Activated naive CD4-positive, alpha-beta T cell treated with anti-CD3 and anti-CD28 coated beads, Interleukin-2, amount 50 U/mL, for 16 hours (primary cell): ENCODE measurements at places on chromosomes 2 and 18.

DNA sequence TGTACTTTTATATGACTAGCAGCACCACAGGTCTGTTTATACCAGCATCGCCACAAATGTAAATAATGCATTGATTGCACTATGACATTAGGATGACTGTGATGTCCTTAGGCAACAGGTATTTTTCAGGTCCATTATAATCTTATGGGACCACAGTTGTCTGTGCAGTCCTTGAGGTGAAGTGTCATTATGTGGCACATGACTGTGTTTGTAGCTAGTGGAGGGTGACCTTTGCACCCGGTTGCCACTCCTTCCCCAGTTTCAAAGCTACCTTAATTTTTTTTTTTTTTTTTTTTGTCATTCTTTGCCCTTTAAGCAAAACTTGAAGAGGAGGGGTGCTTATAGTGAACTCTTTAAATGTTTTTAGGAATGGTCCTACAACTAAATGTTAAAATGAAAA lies 386.4 kb downstream of the THSD7B start:
- DNase-seq: no peak

- DNase-seq: no peak
Observed at GRCh38 chr2:47530105-47530760, 127.3 kb downstream of the MSH2 start.

DNA sequence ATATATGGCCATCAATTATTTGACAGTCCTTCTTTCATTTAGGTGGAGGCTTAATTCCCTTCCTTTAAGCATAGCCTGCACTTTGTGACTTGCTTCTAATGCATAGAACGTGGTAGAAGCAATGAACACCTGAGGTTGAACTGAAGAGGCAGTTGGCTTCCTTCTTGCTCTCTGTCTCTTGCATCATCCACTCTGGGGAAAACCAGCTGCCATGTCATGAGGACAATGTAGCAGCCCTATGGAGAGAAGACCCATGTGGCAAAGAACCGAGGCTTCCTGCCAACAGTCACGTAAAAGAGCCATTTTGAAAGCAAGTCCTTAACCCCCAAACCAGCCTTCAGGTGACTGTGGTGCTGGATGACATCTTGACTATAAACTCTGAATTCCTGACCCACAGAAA lies 46.8 kb downstream of the ATOH8 start:
- no peak for DNase-seq

GRCh38 chr2:171150694-171151285 lies 9.9 kb downstream of the TLK1 start:
- no peak for DNase-seq

DNA sequence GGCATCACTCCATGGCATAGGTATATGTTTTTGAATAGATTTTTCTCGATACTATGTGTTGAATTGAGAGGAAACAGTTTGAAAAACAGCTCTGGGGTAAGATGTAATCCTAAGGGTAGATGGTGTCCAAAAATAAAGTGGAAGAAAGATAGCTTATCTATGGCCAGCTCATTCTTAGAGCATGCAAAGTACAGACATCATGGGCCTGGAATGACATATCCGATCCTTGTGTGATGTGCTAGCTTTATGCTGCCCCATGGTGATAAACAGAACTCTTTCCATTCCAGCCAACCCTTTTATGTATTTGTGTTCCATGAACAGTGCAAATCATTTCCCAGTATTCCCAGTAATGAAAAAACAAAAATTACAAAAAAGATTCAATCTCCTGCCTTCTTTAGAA lies 390.2 kb upstream of the NXPH2 start:
- no peak for DNase-seq

DNA sequence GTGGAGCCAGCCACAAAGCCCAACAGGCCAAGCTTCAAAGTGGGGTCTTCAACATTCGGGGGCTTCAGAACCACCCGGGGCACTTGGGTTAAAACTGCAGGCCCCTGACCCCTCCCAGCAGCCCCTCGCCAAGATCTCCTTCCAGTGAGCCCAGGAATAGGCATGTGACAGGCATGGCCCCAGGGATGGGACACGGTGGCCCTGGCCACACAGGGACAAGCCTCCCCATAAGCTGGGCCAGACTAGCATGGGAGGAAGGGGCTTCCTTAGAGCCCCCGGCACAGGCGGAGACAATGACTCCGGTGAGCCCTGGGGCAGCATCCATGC lies 52.4 kb downstream of the BIN1 start:
- DNase-seq: no peak
